SHP77 (cell line): ENCODE measurements at places on chromosomes 1 and 21.

- no peak for DNase-seq
Observed at GRCh38 chr21:26070822-26071425, 99.6 kb downstream of the APP start.

GRCh38 chr1:88877382-88877825 is 14.0 kb downstream of the GTF2B start:
- peak; percentile 9 for DNase-seq

GRCh38 chr1:1422465-1423244 is 1.6 kb upstream of the ANKRD65 start:
- no peak for DNase-seq

- DNase-seq, result no peak
Observed at GRCh38 chr1:66494482-66494881, 39.5 kb upstream of the SGIP1 start.

DNA sequence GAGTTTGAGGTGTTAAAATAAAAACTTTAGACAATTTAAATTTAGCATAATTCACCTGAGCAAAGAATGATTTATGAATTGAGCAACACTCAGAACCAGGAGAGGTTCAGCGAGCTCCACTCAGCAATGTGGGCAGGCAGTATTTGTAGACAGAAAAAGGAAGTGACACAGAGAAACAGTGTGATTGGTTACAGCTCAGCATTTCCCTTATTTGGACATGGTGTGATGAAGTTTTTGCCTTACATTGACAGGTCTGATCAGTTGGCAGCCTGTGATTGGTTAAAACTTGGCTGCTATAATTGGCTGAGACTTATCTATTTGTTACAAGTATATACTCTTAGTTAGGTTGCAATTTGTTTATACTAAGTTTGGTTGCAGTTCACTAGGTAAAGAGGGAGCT is 621.2 kb upstream of the PRMT6 start:
- DNase-seq, result no peak

GRCh38 chr1:58934706-58935105 is 150.9 kb upstream of the JUN start:
- DNase-seq, result no peak

GRCh38 chr1:89332461-89332860 is 31.4 kb upstream of the GBP6 start:
- DNase-seq, result no peak

DNA sequence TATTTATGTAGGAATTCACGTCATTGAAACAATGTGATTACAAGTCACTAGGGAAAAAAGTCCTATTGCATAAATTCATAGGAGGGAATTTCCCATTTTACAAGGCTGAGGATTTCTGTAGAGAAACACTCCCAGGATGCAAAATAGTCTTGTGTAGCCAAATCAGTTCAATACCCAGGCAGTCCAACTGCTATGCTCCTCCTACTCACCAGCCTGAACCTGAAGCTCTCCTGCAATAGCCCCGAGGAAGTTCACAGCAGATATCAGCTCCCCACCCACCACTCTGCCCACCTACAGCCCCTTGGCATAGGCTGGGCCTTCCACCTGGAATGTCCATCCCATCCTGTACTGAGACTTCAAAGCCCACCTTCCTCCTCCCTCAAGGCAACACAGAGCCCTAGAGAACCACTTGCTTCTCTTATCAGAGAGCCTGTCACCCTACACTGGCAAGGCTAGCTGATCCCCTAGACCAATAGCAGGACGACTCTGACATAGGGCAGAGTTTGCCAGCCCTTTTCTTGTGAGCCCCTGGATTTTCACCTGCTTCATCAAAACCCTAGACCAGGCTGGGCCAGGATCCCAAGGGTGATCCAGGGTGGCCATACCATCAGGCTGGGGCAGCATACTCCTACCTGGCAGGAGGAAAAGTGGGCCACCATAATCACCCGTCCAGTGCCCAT is 1.5 kb downstream of the LSS start:
- DNase-seq, result no peak

DNA sequence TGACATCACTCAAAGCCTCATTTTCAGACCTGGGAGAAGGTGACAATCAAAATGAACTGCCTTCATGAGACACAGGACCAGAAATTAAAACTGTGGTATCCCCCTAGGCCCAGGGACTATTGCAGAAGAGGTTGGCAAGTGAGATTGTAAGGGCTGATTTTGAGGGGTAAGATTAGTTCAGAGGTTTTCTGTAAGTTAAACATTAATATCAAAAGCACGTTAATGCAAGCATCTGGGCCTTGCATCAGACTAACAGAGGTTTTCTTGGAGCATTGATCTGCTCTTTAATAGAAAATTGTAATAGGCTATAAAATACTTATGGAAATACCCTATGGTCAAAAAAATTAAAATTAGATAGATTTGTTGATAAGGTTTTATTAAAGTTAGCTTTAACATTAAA is 14.6 kb upstream of the GBP4 start:
- DNase-seq, result no peak

GRCh38 chr1:214028095-214028494 is 40.3 kb downstream of the PROX1 start:
- DNase-seq, result no peak

DNA sequence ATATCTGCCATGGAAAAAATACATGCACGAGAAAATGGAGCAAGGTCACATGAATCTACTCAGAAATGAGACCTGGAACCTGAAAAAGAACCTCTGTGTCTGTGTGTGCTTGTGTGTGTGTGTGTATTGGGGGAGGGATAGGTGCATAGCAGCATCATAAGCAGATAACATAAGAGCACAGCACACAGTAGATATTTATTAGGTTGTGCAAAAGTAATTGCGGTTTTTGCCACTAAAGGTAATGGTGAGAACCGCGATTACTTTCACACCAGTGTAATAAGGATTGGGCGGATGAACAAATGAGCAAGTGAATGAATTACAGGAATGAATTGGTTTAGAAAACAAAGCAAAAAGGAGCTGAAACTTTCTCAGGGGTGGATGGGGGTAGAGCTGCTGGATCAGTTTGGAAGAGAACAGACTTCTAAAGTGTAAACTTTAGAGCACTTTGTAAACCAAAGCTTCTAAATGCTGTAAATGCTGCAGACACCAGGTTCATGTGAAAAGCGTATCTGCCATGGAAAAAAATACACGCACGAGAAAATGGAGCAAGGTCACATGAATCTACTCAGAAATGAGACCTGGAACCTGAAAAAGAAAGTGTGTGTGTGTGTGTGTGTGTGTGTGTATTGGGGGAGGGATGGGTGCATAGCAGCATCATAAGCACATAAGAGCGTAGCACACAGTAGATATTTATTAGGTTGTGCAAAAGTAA is 156.9 kb downstream of the TOMM20 start:
- no peak for DNase-seq

DNA sequence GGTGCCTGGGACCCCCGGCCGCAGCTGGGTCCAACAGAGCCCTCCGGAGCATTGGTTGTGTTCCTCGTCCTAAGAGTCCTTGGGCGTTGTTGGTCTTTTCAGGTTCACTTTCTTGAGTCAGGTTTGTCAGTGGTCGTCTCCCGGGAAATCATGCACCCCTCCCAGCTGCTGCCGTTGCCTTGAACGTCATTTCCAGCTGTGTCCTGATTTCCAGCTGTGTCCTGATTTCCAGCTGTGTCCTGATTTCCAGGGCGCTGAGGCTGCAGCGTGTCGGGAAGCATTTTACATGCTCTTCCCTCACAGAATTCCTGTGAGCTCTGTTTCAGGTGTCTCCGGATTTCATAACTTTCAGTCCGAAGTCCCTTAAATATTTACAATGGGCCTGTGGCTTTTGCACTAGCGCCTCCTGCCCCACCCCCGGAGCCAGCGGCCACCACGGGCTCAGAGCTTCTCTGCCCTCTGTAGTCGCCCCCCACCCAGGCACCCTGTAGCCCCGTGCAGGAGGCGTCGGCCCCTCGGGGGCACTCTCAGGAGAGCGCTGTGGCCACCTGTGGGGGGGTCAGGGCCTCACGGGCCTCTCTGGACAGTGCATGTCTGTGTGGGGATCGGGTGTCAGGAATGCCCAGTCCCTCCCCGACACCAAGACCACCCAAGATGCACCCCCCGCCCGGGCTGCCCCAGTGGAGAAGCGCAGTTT is 66.7 kb downstream of the COL18A1 start:
- no peak for DNase-seq

DNA sequence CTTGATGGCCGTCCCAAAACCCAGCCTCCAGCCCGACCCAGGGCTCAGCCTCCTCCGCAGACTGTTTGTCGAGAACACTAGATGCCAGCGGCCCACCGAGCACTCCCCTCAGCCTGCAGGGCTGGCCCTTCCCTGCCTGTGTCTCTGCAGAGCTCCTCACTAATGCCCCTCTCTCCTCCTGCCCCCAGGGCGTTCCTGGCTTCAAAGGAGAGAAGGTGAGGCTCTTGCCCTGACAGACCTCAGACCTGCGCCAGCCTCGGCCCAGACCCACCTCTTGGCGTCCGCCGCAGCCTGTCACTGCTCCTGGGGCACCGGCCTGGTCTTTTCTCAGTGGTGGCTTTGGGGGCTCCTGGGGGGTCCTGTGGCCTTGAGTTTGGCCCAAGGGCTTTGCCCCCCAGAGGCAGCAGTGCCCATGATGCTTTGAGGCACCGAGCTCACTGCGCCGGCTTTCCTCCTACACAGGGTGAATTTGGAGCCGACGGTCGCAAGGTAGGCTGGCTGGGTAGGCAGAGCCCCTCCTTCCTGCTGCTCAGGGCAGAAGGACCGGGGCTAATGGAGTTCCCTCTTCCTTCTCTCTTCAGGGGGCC is 18.4 kb downstream of the COL6A2 start:
- DNase-seq, result no peak

DNA sequence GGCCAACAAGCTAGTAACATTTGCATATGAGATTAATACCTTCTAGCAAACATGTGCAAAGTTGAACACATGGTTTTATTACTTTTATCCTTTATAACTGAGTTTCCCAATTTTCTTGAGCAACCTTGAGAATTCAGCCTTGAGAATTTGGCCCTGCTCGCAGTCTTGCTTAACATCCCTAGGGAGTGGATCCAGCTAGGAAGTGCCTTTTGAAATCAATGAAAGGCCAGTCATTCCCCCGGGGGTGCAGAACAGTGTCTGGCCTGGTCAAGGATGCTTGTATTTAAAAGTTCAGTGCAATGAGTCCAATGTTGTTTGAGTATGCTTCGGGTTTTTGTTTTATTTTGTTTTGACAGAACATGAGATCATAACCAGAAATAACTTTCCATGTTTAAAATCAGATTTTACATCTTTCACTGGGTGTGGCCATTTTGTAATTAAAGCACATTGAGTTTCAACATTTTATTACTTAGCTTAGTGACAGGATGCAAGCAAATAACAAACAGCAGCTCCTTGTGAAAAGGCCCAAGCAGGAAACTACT is 16.7 kb downstream of the PALMD start:
- DNase-seq, result no peak
